Stimulated activated naive CD4-positive, alpha-beta T cell treated with Interleukin-2 at 50 U/mL for 16 hours (primary cell): ENCODE measurements at places on chromosomes 2 and 18.

DNA sequence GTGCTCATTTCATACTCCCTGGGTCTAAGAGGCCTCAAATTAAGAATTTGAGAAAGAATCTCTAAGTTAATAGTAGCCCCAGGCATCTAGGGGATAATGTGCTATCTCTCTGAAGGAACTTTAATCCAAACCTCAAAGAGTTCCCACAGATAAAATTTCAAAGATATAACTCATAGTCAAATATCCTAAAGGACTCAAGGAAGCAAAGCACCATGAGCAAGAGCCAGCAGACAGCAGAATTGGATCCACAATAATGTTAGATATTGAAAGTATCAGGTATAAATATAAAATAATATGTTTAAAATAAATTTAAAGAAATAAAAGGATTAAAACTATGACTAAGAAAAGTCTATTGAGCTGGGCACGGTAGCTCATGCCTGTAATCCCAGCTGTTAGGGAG, 31.7 kb upstream of the SIX3 start:
- DNase-seq, result no peak

DNA sequence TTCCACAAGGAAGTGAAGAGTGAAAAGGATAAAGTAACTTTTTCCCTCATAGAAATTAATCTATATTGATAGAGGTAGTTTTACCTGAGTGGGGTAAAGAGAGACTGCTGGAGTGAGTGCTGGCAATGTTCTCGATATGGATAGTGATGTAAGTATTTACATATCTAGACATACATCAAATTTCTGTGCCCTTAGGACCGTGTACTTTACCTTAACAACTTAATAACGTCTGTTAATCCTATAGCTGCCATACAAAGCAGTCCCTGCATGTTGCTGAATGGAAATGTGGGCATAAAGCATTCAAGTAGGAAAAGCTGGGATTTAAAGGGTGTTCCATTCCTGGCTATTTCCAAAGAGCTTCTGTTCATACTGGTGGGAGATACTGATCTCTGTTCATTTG, 162.4 kb upstream of the NOSTRIN start:
- DNase-seq, result no peak

DNA sequence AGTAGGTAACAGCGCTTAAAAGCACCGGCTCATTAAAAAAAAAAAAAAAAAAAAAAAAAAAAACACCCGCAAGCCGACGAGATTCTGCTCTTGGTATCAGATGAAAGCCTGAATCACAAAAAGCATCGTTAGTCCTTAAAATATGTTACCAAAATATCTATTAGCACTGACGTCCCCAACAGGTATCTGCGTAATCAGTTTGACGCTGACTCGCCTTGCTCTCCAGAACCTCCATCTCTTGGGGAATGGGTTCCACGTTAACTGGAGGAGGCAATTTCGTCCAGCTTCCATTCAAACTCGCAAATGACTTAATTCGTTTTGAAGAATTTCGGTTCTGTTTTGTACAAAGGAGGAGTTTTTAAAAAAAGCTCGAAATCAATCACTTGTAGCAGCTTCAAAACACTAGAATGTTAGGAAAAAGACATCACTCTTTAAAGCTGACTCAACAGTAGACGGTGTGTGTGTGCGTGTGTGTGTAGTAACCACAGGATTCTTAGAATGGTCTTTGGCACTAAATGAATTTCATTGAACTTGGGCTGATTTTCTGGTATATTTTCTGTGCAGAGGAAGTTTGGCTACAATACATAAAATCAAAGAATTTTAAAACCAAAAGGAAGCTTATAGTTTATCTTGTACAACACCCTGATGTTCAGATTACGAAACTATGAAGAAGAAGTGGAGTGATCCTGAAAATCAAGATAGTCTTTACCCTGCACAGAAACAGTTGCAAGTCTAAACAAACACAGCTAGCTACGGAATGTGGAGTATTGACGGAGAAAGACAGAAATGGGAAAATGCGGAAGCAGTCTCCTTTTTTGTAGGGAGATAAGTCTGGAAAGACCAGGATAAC, 1.1 kb upstream of the PGAP1 start:
- peak; percentile 45 for DNase-seq

DNA sequence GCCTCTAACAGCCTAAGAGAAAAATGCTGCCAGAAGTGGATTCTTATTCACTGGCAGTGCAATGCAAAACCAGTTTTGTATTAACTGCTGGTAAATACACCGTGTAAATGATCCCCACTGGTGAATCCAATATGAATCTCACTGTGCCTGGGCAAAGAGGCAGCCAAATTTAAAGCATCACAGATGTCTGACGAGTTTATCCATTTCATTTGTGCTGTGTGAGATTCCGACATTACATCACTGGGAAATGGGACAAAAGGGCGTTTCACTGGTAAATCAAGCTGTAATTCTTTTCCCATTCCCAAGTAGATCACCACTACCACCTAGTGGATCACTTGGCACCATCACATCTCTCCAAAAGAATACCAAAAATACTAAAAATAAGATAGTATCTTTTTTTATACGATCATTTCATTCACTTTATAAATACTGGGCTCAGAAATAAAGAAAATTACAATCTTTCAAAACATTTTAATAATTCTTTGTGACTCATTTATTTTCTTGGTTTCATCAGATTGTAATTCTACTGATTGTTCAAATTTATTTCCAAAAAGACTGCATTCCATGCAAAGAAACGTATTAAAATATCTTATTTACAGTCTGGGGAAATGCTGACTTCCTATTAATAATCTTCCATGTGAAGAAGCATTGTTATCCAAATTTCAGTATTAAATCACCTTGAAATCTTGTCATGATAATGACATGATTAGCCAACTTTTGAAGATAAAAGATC, 125.6 kb downstream of the GRB14 start:
- DNase-seq, result no peak

GRCh38 chr2:167342769-167343168, 454.5 kb downstream of the XIRP2 start:
- no peak for DNase-seq

DNA sequence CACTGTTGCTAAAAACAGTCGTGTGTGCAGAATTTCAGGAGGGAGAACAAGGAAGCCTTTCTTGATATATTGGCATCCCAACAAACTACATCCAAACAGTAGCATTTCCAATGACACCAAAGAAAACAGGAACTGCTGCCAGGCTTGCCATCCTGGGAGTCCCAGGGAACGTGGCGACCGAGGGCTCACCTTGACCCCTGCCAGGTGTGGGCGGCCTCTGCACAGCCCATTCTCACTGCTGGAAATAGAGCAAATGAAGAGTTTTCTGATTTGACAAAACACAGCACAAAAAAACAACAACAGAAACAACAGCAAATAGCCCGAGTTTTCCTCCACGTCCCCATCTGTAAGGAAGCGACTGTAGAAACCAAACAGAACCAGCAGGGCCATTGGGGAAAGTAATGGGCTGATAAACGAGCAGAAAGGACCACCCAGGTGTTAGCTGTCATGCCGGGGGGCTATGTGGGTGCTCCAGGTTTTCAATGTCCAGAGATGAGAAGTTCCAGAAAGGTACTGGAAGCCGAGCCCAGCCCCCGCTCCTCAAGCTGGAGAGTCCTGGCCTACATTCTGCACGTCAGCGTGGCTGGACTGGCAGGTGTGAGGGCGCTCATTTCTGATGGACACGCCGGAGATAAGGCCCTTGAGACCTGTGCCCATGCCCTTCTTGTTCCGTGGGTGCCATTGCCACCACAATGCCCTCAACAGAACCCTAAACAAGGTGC, 80.8 kb downstream of the TWIST2 start:
- DNase-seq, result no peak

DNA sequence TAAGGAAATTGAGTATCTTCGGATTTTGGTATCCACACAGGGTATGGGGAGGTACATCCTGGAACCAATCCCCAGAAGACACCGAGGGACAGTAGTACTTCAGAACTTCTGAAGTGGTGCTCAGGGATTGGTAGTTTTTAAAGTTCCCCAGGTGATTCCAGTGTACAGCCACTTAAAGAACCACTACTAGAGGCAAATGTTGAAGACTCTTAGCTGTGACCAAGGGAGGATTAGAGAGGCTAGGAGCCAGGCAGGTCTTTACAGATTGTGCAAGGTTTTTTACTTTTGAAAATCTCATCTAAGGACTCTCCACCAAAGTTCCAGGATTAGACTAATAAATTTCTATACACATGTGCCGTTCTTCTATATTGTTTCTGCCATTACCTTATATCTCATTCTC, 52.9 kb upstream of the GLS start:
- no peak for DNase-seq

GRCh38 chr2:30869988-30870387, 62.7 kb upstream of the CAPN13 start:
- DNase-seq, result no peak

- DNase-seq, result no peak
These were observed 27.9 kb downstream of the ACVR1 start for GRCh38 chr2:157848213-157848612.

DNA sequence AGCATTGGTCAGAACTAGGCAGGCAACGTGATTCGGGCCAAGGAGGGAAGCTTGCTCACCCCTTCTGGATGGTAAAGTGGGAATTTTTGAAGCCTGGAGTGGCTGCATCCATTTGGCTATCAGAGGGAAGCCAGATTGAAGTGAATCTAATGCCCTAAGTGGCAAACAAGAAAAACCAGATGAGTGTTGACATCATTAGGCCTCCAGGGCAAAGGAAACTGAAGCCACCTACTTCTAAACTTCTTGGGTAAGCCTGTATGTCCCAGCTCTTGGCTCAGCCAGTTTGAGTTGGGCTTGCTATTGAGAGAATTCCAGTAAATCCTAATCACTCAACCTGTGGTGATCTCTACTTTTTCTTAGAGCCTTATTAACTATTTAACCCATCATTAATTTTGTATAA, 20.9 kb downstream of the SOX11 start:
- DNase-seq, result no peak

DNA sequence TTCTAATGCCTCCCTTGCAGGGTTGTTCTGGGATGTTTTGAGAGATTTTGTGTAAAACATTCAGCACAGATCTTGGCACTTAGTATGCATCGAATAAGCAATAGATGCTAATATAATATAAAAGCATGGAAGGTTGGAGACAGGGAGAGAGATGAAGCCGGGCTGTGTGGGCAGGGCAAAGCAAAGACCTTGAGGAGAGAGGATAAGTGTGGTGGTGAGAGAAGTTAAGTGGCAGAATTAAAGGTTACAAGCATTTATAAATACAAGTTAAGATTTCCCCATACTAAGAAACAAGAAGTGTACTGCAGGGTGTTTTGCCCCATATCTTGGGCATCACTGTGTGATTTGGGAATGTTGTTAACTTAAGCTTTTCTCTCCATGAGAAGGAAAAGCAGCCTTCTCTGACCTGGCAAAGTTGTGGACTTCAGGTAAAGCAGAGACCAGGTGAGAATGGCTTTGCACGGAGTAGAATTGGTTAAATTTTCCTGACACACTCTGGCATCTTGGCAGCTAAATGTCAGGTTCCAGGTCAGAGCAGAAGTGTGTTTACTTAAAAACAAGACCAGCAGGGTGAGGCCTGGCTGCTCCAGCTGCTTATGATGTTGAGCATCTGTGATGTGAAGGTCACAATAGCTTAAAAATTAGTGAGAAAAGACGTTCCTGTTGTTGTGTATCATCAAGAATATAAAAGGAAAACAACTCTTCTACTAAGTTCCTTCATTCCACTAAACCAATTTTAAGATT, 288.5 kb upstream of the HNMT start:
- DNase-seq, result no peak

DNA sequence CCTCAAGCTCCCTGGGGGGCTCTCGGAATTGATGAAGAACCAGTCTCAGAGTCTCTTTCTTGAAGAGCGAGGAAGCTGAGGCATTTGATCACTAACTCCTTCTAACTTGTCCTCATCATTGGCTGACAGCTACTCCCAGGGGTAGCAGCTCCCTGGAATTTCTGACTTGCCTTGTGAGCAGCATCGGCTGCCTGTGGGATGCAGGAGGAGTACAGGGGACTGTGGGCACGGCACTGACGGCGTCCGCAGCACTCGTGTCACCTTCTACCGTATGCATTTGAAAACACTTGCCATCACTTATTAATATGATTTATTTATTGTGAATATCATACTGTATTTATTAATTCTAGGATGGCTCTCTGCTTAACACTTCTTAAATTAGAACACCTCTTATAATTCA, 175.0 kb downstream of the MIB1 start:
- DNase-seq, result no peak

- no peak for DNase-seq
These were observed 229.3 kb upstream of the HDAC4 start for GRCh38 chr2:239629926-239630617.

- no peak for DNase-seq
These were observed 90.2 kb downstream of the CABLES1 start for GRCh38 chr18:23225503-23225902.

DNA sequence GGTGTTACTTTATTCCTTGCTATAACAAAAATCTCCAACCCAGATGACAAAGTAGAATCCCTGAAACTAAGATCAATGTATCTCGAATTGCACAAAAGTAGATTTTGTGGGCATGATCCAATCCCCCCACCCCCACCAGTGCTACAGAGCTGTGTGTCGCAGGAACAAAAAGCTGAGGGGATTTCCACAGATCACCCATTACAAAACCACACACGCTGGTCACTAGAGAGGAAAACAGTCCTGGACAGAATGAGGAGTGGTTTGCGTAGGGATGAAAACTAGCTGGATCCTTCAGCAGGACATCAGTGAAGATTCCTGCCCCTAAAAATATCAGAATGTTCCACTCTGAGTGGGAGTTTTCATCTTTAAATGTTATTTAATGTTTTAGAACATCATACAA, 165.3 kb upstream of the STK17B start:
- no peak for DNase-seq

DNA sequence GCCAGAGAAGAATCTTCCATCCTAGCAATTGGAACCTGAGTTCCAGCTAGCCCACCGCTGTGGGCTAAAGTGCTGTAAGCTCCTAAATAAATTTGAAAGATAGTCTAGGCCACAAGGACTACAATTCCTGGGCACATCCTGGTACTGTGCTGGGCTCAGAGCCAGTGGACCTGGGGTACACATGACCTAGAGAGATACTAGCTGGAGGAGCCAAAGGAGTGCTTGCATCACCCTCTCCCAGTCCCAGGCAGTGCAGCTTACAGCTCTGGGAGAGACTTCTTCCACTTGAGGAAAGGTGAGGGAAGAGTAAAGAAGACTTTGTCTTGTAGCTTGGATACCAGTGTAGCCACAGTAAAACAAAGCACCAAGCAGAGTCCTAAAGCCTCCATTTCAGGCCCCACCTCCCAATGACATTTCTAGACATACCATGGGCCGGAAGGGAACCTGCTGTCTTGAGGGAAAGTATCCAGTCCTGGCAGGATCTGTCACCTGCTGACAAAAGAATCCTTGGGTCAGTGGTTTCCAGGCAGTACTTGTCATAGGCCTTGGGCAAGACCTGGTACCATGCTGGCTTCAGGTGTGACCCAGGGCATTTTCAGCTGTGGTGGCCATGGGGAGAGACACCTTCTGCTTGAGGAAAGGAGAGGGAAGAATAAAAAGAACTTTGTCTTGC, 89.5 kb downstream of the TMEM185B start:
- no peak for DNase-seq

GRCh38 chr2:69149631-69150215, 136.7 kb downstream of the ANTXR1 start:
- no peak for DNase-seq

- DNase-seq, result no peak
These were observed 125.2 kb downstream of the INHBB start for GRCh38 chr2:120471166-120471565.

GRCh38 chr2:191869781-191870180, 22.9 kb upstream of the CAVIN2 start:
- no peak for DNase-seq
